Dermis lymphatic vessel endothelial cell (primary cell): ENCODE measurements at places on chromosomes 5 and 9. TPM values are rescaled to one million over a fixed set of nuclear protein-coding genes. Genes with fewer than 3 reads are reported as not detected.

Gene MARCHF11
- not detected in 2 replicates for total RNA-seq

Gene GFI1B
- total RNA-seq, result under 0.01 TPM in 1 of 2 replicates, not detected in the other

Gene SLC22A4
- 6.0 and 7.7 TPM in 2 replicates for total RNA-seq

Gene SLC46A2
- total RNA-seq, result not detected in 2 replicates

Gene TMEM8B
- total RNA-seq, result 0.11 and 0.17 TPM in 2 replicates

Gene ANKRA2
- 13.1 and 15.6 TPM in 2 replicates for total RNA-seq

Gene CATSPER3
- under 0.01 and 0.17 TPM in 2 replicates for total RNA-seq

Gene CA9
- total RNA-seq, result 0.09 TPM in 1 of 2 replicates, not detected in the other

Gene TYRP1
- 0.09 and 0.22 TPM in 2 replicates for total RNA-seq

Gene TMEM161B
- total RNA-seq, result 9.8 and 10.4 TPM in 2 replicates

Gene KCNT1
- not detected in 2 replicates for total RNA-seq

Gene GPX3
- 3.4 and 5.2 TPM in 2 replicates for total RNA-seq

Gene SPATA31E1
- total RNA-seq, result not detected in 2 replicates

Gene SNX24
- 5.0 and 8.8 TPM in 2 replicates for total RNA-seq

Gene CANX
- 897 and 1,028 TPM in 2 replicates for total RNA-seq

Gene MUSK
- total RNA-seq, result not detected in 2 replicates

Gene IFNA13
- not detected in 2 replicates for total RNA-seq

Gene SPIN1
- total RNA-seq, result 75.3 and 83.5 TPM in 2 replicates

Gene MEGF10
- 0.43 and 1.6 TPM in 2 replicates for total RNA-seq

Gene GRXCR2
- total RNA-seq, result not detected in 2 replicates

Gene SMIM33
- not detected in 2 replicates for total RNA-seq

Gene FSD1L
- 2.1 and 3.4 TPM in 2 replicates for total RNA-seq

Gene SLC6A7
- total RNA-seq, result not detected in 2 replicates

Gene CCIN
- 0.09 and 0.11 TPM in 2 replicates for total RNA-seq

Gene POC5
- 9.8 and 10.1 TPM in 2 replicates for total RNA-seq

Gene ANKRD31
- under 0.01 TPM in 2 replicates for total RNA-seq

Gene ZBTB5
- total RNA-seq, result 12.0 and 13.5 TPM in 2 replicates

Gene SPATA31C1
- not detected in 2 replicates for total RNA-seq

Gene JADE2
- total RNA-seq, result 16.0 and 18.0 TPM in 2 replicates

Gene ARID3C
- total RNA-seq, result under 0.01 and 0.09 TPM in 2 replicates

Gene SLC44A1
- 13.8 and 29.3 TPM in 2 replicates for total RNA-seq

Gene TAF11L5
- not detected in 2 replicates for total RNA-seq

Gene SUSD3
- not detected in 2 replicates for total RNA-seq
